ENCODE measurements at places on chromosomes 5 and 9. TPM values are rescaled to one million over a fixed set of nuclear protein-coding genes. Genes with fewer than 3 reads are reported as not detected.

Gene RAB14
- total RNA-seq = 48.5 TPM

Gene CFAP90
- not detected for total RNA-seq

GRCh38 chr5:60504342-60504741 is 195.6 kb downstream of the DEPDC1B start:
- no peak for DNase-seq

DNA sequence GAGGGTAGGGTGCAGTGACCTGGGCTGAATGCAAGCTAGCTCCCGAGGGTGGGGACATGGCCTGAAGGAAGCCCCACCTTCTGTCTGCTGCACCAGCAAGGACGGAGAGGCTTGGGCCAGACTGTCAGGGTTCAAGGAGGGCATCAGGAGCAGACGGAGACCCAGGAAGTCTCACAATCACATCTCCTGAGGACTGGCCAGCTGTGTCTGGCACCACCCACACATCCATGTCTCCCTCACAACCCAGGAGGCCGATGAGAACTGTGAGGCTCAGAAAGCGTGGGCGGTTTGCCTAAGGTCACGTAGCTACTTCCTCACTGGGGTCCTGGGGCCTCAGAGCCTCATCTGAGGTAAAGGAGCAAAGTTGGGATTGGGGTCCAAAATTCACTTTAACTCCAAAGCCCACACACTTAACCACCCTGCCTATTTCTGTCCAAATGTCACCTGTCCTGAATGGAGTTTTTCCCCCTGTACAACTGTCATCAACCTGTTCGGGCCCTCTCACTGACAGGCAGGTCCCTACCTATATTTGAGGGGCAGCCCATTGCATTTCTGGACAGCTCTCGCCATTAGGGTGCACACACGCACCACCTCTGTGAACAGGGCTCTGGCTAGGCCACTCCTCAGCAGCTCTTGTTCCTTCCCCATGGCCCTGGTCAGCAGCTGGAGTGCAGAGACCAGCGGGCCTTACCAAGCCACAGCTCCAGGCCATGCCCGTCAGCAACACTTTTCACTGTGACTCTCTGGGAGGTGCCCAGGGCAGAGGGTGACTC is 3.4 kb downstream of the IL13 start:
- no peak for DNase-seq

GRCh38 chr5:130287438-130287837 is 383.2 kb downstream of the CHSY3 start:
- DNase-seq = no peak

DNA sequence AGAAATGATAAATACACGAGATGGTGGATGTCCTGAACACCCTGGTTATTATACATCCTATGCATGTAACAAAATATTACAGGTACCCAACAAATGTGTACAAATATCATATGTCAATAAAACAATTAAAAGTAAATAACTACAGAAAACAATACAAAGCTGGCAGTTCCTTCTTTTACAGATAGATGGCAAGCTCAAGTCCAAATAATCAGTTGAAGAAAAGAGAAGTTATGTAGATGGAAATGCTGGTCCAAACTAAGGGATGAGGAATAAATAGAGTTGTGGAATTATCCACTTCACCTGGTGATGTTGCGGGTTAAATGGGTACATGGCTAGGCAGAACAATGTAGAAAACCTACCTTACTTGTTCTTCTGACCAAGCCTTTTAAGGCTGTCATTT is 79.4 kb downstream of the PALM2AKAP2 start:
- DNase-seq = no peak
